ENCODE measurements at places on chromosomes 16 and 17. TPM values are rescaled to one million over a fixed set of nuclear protein-coding genes. Genes with fewer than 3 reads are reported as not detected.

DNA sequence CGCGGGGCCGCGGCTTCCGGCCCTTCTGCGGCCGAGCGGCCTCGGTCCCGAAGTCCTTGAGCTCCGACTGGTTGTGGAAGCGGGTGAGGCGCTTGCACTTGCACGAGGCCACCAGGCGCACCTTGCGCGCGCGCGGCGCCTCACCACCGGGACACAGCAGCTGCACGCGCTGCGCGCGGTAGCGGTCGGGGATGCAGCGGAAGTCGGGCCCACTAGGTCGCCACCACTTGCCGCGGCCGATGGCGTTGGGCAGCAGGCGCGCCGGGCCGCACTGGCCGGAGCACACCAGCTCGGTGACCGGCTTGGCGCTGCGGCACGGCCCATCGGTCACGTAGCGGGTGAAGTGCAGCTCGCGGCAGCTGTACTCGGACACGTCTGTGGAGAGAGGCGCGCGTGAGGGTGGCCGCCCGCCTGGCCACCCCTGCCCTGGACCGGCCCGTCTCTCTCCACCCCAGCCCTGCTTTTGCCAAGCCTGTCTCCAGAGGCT, 3.2 kb downstream of the SOST start:
- DNase-seq = no peak

- no peak for DNase-seq
These were observed 16.8 kb upstream of the TVP23A start for GRCh38 chr16:10835281-10835931.

DNA sequence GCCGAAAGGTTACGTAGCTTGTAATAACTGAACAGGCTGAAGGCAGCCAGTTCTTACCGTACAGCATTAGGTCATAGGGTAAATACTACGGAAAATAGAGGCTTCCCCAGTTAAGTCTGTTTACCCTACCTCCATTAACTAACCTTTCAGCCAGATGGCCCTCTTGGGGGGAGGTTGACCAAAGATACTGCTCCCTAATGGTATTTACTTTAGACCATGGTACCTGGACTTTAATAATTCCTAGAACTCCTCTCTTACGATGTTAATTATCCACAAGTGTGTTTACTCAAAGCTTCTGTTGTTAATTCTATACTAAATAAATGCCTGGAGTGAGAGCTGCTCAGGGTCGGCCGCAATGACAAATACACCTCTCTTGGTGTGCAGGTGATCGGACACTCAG, 9.8 kb upstream of the ADAT1 start:
- DNase-seq = no peak

Gene HAS3
- 1.4 TPM for total RNA-seq
